T-helper 1 cell (primary cell): ENCODE measurements at places on chromosomes 12 and 14.

GRCh38 chr14:89641495-89642175 is 224.6 kb upstream of the FOXN3 start:
- DNase-seq: no peak

GRCh38 chr14:29913566-29913965 is 14.1 kb downstream of the PRKD1 start:
- no peak for DNase-seq

DNA sequence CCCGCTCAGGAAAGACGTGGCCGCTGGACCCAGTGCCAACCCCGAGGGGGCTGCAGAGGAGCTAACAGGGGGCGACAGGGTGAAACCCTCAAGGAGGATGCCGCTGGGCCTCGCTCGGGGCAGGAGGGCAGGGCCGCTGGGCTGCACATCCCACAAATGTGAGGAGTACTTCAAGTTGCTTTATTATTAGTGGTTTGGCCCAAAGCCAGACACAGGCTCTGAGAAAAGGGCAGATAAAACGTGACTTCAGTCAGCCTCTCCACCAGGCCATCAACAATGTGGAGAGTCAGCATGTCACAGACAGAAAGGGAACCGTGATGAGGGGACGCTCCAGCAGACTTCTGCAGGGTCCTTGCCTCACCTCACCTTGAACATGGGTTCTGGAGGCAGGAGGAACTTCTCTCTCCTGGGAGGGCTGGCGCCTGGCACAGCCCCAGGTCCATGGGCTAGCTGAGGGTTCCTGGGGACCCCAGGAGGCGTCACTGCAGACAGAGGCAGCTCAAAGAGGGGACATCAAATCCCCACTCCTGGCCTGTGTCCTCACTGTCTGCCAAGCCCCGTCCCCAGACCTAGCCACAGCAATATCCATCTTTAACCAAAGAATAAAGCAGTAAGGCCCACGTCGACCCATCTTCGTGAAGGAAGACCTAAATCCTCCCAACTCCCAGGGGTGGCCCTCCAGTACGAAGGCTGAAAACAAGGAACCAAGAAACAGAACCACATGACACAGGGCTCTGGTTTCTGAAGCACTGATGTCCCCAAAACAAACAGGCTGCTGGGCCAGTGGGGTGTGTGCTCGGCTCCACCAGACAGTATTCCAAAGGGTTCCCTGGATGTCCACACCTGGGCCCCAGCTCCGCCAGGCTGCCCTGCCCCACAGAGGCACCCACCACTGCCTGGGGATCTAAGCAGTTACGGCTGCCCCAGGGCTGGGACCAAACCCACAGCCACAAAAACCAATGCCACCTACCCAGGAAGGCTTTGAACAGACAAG is 35.1 kb downstream of the CCDC85C start:
- DNase-seq: no peak

- no peak for DNase-seq
Observed at GRCh38 chr12:122866379-122866778, 29.5 kb downstream of the VPS37B start.

DNA sequence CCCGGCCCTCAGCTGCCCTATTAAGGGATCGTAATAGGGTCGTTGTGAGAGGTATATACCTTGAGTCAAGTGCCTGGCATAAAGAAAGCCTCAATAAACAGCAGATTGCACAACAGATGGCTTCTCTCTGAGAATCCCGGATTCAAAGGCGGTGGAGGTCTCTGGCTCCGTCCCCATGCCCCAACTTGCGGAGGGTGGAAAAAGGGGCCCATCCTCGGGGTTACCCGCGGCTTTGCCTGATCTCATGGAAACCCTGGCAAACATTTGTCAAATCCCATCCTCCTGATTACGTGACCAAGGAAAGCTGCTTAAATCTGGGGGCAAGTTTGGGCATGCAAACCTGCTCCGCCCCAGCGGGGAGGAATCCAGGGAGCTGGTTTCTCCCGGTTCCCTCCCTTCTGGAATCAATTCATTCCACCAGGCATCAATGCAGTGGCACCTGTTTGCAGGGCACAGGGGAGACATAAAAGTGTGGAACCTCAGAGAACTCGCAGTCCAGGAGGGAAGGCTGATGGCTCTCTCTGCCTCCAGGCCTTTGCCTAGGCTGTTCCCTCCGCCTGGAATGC is 12.3 kb downstream of the TRPV4 start:
- DNase-seq: no peak

DNA sequence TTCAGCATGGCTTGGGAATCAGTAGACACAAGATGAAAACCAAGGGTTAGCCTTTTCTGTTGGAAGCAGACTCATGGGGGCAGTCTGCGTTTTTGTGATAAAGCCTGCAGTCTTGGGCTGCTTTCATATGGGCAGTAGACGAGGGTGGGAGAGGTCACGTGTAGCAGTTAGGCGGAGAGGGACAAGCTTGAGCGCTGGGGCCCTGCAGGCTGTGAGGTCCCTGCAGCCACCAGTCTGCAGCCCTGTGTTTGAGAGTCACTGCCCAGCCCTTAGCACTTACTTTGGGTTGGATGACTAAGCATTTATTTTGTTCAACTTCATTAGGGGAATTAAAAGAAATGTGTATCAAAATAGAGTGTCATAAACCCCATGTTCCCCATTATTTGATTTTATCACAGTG is 37.2 kb downstream of the EP400 start:
- DNase-seq: no peak

GRCh38 chr12:67531051-67531450 is 117.5 kb upstream of the DYRK2 start:
- no peak for DNase-seq

- DNase-seq: no peak
Observed at GRCh38 chr12:52821071-52821730, 7.3 kb upstream of the KRT4 start.

- DNase-seq: no peak
Observed at GRCh38 chr14:22177870-22178269, 411.2 kb downstream of the DAD1 start.

- DNase-seq: no peak
Observed at GRCh38 chr12:11618046-11618445, 31.4 kb upstream of the ETV6 start.

DNA sequence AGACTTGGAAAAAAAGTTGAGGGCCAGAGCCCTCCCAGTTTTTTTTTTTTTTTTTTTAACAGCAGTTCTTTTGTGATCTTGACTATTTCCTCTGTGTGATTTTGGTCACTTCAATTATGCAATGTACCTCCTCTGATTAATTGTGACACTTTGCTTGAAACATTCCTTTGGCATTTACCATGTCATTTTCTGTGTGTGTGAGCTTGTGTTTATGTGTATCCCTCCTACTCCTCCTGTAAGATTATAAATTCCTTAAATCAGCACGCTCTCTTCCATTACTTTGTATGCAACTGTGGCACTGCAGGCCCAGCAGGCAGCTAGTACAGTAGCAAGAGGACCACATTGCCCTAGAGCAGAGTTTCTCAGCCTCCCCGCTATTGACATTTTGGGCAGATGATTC is 33.2 kb upstream of the GALNT16 start:
- no peak for DNase-seq
